Kidney epithelial cell (primary cell): ENCODE measurements at places on chromosomes 11 and 22.

DNA sequence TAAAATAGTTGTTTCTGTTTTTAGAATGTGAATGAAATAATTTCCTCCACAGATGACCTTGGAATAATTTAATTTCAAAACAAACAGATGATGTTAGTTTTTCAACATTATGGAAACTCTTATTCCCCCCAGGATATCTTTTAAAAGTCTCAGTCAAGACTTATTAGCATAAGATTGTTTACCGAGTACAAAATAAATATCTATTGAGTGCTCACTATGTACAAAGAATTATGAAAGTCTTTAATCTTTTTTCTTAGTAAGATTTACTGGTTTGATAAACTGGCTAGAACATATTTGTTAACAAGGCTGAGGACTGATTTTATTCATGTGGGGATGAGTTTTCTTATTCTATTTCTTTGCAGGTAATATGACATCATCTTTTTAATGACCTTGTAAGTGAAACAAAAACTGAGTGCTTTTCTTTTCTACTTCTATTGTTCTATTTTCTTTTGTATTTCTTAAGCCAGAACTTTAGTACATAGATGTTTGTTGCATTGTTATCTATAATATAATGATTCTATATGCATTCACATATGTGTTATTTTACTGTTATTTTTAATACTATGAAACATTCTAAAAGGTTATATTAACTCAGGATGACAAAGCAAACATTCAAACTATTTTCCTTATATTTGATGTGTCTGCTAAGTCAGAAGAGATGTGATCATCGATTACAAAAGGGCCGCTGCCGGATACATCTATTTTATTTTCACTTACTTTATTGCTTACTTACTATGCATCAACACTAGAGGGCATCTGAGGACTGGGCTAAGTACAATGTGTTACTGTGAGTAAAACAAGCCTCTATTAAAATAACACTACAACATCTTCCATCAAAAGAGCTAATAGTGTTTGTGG, 111.0 kb upstream of the ARHGAP42 start:
- no peak for DNase-seq

DNA sequence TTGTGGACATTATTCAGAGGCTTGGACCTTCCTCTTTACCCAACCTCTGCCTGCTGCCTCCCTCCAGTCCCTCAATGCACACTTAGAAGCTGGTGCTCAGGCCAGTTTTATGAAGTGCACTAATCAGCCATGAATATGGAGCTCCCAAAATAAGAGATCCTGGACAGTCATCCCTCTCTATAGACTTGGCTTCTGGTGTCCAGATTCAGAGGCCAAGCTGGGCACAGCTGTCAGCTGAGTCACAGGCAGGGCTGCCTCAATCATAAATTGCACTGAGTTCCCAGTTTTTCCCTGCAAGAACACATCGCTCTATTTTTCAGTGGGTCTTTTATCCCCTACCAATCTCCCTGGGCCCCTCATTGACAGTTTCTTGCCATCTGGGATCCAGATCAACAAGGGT, 161.7 kb upstream of the CADM1 start:
- no peak for DNase-seq

DNA sequence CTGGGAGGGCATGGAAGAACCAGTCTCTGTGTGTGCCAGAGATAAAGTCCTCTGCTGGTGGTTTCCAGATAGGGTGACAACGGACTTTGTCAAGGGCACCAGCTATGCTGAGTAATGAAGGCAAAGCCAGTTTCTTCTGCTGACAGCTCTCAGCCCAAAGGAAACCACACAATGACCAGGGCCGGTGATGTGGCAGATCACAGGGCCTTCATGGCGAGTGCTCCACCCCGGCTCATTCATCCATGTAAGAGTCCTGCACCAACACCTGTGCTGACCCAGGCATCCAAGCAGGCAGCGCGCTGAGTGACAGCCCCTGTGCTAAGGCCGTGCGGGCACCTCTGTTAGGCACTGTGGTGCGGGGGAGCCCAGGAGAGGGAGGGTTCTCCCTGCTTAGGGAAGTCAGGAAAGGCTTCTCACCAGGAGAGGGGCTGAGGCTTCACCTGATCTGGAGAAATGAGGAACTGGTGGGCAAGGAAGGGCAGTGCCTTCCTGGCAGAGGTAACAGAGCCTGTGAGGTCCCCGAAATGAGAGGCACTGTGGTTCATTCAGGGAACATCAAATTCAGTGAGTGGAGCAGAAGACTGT, 33.8 kb downstream of the TP53I11 start:
- DNase-seq, result no peak

GRCh38 chr11:1868636-1869291, 15.9 kb downstream of the LSP1 start:
- no peak for DNase-seq

DNA sequence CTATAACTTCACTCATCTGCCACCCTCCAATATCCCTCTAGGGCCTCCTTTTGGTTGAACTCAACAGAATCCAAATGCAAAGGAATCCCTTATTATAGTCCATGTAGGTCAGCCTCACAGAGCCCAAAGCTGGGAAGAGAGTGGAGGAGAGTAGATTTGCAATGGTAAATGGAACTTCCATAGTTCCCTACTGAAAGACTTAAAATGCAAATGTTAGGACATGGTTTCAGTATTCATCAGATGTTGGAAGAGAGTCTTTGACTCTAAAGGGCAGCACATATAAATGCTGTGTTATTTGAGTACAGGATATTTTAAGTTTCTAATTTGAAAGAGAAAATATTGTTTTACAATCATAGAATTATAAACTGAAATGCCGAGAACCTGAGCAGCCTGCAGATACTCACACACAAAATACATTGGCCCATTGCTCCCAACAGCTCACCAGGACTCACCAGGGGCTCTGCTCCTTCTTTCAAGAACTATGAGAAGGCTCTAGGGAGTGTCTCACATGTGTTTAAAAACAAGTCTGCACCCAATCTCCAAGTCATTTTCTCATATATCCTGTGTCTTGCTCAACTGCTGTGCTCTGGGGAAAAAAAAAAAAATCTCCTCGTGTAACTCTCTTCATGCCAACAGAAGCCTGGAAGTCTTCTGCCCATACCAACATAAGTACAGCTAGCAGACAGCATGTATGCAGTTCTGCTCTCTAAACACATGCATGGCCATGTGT, 39.6 kb downstream of the SYT9 start:
- DNase-seq, result no peak
